Activated CD4-positive, CD25-positive, alpha-beta regulatory T cell treated with anti-CD3 and anti-CD28 coated beads, Interleukin-2, amount 50 U/mL, for 16 hours (primary cell): ENCODE measurements at places on chromosomes 1 and 21.

- no peak for DNase-seq
These were observed 713.4 kb downstream of the PTPRU start for GRCh38 chr1:29949676-29950075.

DNA sequence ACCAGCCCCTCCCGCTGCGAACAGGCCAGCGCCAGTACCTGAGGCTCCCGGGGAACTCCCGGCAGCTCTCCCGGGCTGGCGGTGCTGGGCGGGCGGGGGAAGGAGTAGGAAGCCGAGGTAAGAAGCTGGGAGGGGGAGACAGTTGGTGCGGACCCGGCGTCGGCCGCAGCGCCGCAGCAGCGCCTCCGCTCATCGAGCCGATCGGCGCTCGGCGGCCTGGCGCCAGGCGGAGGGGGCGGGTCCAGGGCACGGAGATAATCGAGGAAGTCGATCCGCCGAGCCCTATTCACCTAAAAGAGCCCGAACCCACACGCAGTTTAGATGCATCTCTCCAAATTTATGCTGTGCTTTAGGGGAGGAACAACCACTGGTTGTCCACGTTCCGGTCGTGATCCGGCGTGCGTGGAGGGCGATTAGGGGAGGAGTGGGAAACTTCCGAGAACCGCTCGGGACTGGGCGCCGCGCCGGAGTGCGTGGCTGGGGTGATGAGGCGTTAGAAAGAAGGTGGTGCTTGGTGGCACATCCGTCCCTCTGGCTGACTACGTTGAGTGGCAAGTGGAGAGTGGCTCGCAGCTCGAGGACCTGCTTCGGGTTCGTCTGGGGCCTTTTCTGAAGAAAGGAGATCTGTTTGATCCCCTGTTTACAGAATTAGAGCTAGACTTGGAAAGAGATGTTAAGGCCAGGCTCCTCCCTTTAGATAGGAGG, at the start of gene VAMP4:
VAMP4 (minus strand) TSS at position 194 of the 705 bp plus-strand sequence. CDS start 3,651 bp downstream, outside the sequence.
- DNase-seq = peak; percentile 69

DNA sequence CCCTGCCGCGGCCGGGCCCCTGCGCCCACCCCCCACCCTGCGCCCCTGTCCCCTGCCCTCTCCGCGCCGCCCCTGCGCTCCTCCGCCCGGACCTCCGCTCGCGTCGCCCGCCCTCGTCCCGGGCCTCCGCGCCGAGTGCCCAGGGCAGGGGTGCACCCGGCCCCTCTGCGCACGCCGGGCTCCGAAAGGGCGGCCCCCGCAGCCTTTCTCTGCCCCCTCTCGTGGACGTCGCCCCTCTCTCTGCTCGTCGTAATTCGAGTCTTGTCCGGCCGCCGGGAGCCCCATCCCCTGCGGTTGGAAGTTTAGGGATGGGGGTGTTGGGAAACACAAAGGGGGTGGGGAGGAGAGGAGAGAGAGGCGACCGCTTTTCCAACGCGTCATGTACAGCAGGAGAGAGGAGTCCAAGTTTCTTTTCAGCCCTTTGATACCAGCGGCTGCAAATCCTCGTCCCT, 407 bp downstream of the GALNT2 start:
- DNase-seq = no peak

DNA sequence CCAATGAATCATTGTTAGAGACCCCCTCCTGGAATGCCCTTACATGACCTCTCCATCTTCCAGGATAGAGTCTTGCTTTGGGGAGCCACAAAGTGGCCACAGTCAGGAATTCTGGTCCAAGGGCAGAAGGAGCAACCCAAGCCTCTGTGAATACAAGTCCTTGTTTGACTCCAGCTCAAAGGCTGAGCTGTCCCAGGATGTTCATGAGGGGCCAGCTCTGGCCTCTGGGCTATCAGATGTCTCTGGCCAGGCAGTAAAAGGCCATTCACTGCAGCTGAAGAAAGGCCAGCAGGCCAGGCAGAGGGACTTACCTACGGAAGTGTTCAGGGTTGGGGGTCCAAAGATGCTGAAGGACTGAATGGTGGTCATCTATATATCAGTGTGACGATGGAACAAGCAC, 98.3 kb upstream of the IPO9 start:
- no peak for DNase-seq

DNA sequence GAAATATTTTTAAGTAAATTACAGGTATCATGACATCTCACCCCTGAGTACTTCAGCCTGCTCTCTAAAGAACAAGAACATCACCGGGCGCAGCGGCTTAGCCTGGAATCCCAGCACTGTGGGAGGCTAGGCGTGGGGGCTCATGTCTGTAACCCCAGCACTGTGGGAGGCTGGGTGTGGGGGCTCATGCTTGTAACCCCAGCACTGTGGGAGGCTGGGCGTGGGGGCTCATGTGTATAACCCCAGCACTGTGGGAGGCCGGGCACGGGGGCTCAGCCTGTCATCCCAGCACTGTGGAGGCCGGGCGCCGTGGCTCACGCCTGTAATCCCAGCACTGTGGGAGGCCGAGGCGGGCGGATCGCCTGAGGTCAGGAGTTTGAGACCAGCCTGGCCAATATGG, 7.7 kb upstream of the CDK11B start:
- DNase-seq = no peak

GRCh38 chr1:55129194-55129728, 85.9 kb downstream of the USP24 start:
- no peak for DNase-seq

DNA sequence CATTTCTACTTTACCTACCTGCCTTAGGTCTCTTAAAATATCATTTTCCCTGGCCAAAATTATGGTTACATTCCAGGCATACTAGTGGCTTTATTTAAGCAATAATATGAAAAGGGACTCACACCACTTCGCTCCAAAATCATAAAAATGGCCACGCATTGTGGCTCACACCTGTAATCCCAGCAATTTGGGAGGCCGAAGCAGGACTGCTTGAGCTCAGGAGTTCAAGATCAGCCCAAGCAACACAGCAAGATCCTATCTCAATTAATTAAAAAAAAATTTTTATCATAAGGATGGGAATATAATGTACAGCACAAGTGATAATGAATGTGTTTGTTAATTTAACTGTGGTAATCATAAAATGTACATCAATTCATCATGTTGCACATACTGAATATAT, 65.4 kb downstream of the ARID4B start:
- no peak for DNase-seq

DNA sequence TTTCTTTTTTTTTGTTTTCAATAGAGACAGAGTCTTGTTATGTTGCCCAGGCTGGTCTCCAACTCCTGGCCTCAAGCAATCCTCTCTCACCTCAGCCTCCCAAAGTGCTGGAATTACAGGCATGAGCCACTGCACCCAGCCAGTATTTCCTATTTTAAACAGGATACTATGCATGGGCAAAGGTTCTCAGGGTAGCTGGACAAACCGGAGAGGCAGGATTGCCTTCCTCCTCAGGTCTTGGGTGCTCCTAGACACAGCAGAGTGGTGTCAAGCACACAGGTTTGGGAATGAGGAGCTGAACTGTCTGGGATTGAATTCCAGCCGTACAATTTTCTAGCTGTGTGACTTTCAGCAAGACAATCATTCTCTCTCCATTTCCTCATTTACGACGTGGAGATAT, 22.9 kb upstream of the HNRNPU start:
- no peak for DNase-seq

DNA sequence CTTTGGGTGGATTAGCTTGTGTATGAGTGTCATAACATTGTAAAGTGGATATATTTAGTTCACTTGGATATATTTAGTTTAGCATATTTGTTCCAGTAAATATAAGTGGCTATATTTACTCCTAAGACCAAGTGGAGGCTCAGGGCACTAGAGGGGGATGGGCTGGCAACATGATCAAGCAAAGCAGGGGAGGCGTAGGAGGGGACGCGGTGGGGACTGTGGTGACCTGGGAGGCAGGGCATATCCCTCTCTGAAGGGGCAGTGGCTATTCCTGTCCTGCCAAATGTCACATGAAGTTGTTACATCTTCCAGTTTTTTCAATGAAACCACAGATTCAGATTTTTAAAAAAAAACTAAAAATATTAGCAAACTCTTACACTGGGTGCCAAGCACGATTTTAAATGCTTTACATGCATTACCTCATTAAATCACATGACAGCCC, 51.9 kb upstream of the EDN2 start:
- DNase-seq = no peak

DNA sequence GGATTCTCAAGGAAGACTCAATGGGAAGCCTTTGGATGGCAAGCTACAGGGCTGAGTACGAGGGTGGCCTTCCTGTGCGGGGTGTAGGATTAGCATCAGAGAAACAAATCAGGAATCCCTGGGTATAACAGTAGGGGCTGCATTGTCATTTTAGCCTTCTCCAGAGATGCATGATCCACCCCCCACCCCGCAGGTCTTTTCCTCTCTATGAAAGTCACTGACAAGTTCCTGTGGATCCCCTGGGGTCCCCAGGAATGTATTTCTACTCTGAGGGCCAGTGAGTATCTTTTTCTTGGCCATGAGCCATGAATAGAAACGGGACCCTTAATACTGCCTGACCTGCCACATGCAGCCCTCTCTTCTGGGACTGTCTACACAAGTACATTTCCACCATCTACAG, 473.0 kb upstream of the VAMP3 start:
- DNase-seq = no peak
